ENCODE measurements at places on chromosomes 2 and 18.

DNA sequence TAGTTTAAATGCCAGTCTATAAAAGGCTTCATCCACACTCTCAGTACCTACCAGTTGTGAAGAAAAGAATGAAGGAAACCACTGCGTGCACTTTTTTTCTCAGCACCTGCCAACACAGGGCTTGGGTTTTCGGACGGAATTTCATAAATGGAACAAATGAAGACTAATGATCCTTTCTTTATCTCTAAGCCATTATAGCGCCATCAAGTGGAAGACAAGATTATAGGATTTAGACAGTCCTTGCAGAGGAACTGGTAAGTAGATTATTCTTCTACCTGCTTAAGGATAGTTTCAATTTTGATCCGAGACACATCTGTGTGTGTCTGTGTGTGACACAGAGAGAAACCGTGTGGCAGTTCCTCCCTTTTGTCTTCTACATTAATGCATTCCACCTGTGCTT is 245.6 kb downstream of the NRXN1 start:
- DNase-seq: no peak

- DNase-seq: no peak
Measured at GRCh38 chr2:30366199-30366691, 80.8 kb upstream of the LCLAT1 start.

- DNase-seq: no peak
Measured at GRCh38 chr2:28662468-28663181, 89.0 kb upstream of the PPP1CB start.

DNA sequence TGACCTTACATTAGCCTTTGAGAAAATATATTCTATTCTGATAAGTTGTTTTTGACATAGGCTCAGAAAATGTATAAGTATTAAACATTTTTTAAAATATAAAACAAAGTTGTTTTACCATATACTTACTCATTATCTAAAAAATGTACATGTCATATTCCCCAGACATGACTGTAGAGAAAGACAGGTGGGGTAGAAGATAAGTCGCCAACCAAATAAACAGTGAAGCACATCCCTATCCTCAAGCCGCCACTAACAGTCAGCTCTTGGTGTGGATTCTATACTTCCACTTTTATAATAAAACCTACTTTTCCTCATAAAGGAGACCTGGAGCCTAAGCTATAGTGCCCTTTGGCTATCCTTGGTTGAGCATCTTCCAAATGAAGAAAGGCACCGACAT is 26.4 kb downstream of the GDF7 start:
- DNase-seq: no peak

- DNase-seq: no peak
Measured at GRCh38 chr2:150476286-150476685, 11.2 kb downstream of the RND3 start.

- DNase-seq: no peak
Measured at GRCh38 chr18:3163968-3164367, 55.8 kb downstream of the MYOM1 start.

DNA sequence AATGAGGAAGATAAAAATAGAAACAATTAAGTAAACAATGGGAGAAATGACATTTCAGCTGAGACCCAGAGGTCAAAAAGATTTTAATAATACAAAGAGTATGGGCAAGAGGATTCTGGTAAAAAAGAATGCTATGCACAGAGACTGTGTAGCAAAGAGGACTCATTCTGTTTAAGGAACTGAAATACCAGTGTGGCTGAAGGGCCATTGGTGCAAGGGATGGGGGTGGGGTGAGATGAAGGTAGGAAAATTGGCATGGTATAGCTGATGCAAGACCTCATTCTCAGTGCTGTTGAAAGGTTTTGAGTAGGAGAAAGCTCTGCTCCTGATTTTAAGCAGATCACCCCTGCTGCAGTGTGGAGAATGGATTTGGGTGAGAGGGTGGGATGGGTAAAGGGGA is 10.8 kb downstream of the GALNT1 start:
- no peak for DNase-seq

DNA sequence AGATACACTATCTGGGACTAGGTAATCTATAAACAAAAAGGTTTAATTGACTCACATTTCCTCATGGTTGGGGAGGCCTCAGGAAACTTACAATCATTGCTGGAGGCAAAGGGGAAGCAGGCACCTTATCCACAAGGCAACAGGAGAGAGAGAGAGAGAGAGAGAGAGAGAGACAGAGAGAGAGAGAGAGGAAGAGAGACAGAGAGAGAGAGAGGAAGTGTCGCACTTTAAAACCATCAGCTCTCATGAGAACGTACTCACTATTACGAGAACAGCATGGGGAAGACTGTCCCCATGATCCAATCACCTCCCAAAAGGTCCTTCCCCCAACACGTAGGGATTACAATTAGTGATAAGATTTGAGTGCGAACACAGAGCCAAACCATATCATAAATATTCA is 253.5 kb upstream of the TRIB2 start:
- no peak for DNase-seq

DNA sequence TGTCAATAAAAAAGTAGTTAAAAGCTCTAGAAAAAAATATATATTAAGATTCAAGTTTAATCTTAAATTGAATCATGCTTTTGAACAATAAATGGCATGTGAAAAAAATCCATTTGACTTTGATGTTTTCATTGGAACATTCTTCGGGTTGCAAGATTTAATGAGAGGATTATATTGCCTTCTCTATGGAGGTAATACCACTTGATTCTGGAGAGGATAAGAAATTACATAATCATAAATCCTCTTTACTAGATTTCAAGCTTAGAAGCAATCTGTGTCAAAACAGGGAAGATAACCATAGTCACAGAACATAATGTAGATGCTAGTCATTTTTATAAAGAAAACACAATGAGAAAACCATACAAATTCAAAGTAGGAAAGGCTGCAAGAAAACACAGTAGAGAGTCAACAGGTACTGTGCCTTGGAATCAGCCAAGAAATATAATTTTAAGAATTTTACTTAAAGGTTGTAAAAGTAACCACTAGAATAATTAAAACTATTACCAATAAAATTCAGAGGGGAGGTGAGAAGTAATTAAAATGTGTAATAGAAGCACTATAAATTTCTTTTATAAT is 18.7 kb upstream of the MAPRE2 start:
- DNase-seq: no peak

DNA sequence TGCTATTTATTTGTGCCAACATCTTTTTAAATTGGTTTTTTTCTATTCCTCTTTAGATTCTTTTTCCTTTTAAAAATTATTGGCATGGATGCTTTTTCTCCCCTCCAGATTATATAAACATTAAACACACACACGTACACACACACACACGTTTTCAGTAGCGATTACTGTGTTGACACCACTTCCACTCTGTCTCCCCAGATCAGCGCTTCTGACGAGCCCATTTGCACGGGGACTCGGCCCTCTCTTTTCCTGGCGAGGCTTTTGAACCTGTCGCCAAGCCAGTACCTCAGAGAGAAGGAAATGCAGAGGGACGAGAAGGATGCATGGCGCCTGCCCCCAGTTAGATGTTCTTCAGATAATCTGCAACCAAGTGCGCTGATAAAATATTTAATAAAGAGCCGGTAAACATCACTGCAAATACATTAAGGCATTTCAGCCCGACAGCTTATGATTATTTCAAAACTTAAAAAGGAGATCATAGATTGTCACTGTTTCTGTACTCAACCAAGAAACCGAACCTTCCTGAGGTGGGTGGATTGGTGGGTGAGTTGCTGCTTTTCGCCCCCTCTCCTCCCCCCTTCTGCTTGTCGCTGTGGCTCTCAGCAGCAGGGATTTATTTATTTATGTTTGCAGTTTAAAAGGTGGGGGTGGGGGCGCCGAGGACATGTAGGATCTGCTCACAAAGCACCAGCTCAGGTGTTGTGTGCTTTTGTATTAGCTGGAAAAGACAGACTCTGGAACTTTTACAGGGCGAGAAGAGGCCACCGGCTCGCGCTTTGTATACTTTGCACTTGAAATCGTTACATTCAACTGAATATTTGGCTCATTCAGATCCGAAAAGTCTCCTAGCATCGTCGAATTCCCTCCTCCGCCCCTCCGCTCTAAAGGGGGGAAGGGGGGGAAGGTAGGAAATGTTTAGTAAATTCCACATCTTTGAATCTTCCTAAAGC is 787 bp upstream of the TBR1 start:
- DNase-seq: no peak

DNA sequence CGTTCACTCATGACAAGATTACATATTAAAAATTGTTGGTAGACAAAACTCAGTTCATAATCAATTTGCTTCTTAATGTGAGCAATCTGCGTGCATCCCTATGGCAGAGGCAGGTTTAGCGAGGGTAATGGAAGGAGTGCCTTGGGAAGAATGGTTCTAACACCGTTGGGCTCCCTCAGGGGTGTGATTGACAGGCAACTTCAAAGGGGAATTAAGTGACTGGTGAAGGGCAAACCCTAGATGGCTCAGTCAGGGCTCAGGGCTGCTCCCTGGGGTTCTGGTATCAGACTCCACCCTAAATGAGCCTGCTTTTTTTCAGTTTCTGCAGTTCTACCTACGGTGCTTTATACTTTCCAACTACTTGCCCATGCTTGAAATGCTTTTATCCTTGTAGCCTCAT is 419.5 kb upstream of the CELF4 start:
- DNase-seq: no peak

DNA sequence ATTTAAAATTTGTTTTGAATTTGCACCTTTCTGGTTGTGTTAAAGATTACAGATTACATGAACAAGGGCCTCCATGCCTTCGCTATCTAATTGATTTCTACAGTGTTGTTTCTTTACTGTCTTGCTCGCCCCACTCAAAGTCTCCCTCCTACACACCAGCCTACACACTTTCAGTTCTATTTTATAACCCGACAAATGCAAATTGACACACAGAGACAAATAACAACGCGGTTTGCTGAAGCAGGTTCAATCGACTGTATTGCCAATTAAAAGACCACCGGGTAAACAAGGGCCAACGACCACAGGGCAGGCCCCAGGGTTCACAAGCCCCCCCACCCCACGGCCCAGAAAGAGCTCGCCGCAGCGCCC is 869 bp downstream of the STARD7 start:
- no peak for DNase-seq

DNA sequence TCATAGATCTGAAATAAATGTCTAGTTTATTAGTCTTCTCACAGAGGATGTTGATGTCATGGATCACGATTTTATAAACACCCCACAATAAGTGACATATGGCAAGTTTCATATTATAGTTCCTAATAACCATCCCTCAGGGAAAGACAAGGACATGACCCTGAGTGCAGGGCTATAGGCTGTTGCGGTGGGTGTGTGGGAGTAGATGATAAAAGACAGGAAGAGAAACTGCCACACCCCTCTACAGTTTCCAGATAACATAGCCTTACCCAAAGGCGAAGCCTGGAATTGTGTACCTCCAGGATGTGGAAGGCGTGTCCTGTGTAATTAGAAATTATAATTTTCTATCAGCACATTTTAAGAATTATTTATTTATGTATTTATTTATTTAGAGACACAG is 2.4 kb upstream of the NEDD4L start:
- DNase-seq: no peak

DNA sequence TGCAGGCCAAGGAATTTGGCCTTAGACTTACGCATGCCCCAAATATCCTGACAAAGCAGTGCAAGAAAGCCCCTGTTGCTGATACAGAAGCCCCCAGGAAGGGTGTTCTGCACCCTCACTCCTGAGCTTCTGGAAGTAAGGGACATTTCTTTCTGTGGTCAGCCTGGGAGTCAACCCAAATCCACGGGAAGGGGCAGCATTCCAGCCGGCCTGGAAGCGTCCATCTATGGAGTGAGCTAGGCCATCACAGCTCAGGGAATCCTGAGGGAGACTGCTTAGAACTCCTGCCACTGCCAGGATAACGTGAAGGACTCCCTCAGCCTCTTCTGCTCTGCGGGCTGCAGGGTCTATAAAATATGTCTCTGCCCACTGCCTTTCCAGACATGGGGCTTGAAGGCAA is 173.9 kb downstream of the ANAPC1 start:
- DNase-seq: no peak

DNA sequence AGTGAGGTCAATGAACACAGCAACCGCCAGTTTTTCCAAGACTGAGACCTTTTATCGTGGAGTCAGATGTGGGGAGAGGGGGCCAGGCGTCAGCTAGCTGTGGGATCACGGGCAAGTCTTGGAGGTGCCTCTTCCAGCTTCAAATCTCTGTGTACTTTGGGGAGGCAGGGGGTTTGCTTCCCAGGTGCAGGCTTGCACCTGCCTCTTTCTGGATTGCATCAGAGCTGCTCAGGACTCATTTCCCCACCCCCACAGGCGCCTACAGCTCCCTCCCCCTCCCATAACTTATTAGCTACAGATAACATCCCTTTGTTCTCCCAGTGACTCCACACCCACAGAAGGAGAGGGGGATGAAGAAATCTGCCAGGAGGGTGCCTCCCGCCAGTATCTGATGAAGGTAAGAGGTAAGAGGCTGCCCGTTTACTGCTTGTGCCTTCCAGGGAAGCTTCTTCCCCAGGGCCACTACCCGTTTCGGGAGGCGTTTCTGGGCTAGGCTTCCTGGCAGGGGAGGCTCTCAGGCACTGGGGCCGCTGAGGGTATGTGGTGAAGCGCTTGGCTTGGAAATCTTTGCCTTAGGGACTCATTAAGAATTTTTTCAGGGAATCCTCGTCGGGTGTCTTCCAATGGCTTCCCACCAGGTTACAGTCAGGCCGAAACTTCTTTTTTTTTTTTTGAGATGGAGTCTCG is 18.8 kb upstream of the MRPL33 start:
- no peak for DNase-seq

GRCh38 chr18:10689236-10690034 is 163.6 kb downstream of the NAPG start:
- DNase-seq: no peak

DNA sequence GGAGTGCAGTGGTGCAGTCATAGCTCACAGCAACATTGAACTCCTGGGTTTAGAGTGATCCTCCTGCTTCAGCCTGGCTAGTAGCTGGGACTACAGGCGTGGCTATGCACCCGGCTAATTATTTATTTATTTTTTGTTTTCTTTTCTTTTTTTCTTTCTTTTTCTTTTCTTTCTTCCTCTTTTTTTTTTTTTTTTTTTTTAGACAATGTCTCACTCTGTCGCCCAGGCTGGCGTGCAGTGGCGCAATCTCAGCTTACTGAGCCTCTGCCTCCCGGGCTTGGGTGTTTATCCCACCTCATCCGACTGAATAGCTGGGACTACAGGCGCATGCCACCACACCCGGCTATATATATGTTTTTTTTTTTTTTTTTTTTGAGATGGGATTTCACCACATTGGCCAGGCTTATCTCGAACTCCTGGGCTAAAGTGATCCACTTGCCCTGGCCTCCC is 1.4 kb upstream of the ANXA4 start:
- no peak for DNase-seq

DNA sequence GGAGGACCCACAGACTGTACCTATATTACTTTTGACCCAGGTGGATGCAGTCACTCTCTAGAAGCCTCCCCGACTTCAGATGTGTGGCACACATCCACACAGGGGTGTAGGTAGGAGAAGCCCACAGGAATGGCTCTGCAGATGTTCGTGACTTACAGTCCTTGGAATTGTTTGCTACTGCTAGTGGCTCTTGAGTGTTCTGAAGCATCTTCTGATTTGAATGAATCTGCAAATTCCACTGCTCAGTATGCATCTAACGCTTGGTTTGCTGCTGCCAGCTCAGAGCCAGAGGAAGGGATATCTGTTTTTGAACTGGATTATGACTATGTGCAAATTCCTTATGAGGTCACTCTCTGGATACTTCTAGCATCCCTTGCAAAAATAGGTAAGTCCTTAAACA is 605 bp downstream of the SLC9A4 start:
- DNase-seq: no peak

- DNase-seq: no peak
Measured at GRCh38 chr2:110100480-110100879, 15.1 kb downstream of the MALL start.
